ENCODE measurements at places on chromosomes 1 and 21. TPM values are rescaled to one million over a fixed set of nuclear protein-coding genes. Genes with fewer than 3 reads are reported as not detected.

GRCh38 chr1:226615876-226616275 lies 67.3 kb downstream of the STUM start:
- no peak for DNase-seq

Gene NTMT2
- not detected for total RNA-seq

GRCh38 chr1:197394831-197395608 lies 127.0 kb downstream of the CRB1 start:
- no peak for DNase-seq

Gene INSRR
- not detected for total RNA-seq

Gene C1orf185
- not detected for total RNA-seq

DNA sequence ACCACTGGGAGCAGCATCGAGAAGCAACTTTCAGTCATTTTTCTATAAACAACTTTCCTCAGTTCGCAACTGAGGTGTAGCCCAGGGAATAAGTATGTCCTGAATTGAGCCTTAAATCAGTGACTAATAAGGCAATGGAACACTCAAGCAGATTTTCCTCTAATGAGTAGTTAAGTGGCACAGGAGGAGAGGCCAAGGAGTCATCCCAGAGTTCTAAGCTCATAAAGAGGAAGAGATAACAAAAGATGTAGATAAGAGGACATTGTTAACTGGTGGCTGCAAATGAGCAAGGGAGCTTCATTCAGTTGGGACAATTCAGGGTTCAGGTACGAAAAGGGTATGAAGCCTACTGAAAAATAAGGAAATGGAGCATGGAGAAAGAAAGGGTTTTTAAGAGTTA lies 64.5 kb downstream of the LRRC40 start:
- DNase-seq, result no peak

Gene IL23R
- total RNA-seq, result not detected

Gene TRIM67
- total RNA-seq, result not detected

Gene DMBX1
- total RNA-seq, result not detected

Measured in mammary epithelial cell (primary cell).